ENCODE measurements at places on chromosomes 4 and X.

DNA sequence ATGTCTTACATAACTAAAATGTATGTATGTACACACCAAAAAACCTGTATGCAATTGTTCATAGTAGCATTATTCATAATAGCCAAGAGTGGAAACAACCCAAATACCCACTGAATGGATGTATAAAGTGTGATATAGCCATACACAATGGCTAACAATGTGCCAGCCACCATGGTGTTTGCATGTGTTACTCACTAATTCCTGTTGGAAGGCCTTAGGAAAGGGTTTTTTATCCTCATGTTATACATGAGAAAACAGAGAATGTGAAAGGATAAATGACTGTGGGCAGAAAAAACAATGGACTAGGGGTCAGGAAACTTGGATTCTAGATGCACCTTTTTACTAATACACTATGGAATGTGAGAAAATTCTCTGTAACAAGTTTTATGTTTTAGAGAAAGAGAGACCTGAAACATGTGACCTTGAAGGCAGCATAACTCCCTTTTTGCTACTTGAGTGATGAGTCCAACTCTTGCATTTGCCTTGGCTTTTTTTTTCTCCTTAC is 55.7 kb downstream of the TIGD2 start:
- DNase-seq, result no peak

DNA sequence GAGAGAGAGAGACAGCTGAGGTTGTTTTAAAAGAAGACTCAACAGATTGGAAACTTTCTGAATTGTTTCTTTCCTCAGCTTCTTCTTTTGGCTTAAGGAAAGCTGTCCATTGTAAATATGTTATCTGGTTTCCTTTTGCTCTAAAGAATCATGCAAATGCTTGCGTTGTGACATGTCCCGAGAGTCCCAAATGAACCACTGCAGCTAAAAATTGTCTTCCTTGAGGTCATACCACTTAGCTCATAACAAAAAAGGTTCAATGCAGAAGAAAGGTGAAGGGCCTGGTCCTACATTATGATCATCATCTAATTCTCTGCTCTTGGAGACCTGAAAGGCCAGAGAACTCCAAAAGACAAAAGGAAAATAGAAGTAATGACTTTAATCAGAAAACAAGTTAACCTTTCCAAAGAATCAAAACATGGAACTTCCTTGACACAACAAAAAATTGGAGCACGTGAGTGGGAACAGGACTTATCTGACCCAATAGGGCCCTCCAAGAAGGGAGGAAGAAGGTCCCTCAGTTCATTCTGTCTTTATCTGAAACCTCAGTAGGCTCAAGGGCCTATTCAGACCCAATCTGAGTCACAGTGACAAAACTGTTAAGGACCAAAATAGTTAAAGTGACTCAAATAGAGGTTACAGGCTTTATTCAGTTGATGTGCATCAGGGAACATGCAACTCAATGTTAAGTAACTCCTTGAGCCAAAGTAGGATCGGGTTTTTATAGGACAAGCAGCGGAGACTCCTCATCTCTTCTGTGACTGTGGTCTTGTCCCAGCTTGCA is 14.7 kb upstream of the VSIG1 start:
- DNase-seq, result no peak

- no peak for DNase-seq
Measured at GRCh38 chrX:45681891-45682290, 481.2 kb upstream of the DIPK2B start.

DNA sequence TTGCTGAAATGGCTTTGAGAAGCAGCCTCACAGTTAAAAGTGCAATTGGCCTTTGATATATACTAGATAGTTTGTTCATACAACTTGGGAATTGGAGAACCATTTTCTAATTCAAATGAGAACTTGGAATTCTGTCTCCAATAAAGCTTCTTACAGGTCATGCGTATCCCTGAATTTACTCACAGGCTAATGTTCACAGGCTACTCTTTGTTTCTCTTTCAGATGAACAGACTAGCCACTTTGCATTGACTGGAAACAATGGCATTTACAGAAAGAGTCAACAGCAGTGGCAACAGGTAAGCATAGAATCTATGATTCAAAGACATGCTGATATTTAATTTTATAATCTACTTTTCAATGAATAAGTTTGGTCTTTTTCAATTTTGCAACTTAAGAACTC is 13.5 kb downstream of the AFF1 start:
- no peak for DNase-seq

- DNase-seq, result no peak
Measured at GRCh38 chr4:86965019-86965976, 30.5 kb downstream of the AFF1 start.

DNA sequence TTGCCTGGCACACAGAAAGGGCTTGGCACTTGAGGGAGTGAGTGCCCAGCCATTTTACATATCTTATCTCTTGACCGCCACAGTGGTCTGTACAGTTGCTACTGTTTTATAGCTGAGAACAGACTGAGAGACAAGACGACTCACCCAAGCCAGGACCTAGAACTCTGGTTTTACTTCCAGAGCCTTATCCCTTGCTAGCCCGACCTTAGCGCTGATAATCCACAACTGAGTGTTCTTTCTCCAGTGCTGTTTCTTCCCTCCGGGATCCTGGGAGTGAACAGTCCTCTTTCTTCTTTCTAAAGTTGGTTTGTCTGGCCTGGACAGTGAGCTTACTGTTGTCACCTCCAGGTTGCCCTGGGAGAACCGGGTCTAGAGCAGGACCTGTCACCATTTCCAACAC is 52.5 kb upstream of the TADA2B start:
- DNase-seq, result no peak

GRCh38 chr4:81922313-81922712 is 450.6 kb upstream of the RASGEF1B start:
- DNase-seq, result no peak

DNA sequence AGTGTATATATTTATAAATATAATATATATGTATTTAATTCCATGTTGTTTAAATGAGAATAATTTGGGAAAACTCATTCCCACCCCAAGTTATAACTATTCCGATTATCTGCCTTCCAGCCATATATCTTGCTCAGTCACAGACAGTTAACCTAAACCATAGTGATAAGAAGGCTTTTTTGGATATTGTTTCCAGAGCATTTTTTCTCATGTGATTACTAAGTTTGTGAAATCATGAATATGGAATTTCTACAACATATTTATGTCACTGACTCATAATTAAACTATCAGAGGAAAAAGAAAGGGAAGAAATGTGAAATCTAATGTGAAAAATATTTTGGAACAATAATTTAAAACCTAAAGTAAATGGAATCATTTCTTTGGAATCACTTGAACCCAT is 1163.5 kb upstream of the PABPC4L start:
- peak; percentile 8 for DNase-seq

GRCh38 chrX:133005042-133005441 is 46.6 kb upstream of the HS6ST2 start:
- peak; percentile 17 for DNase-seq

All from M059J (cell line).